ENCODE measurements at places on chromosomes 6 and 20.

- no peak for DNase-seq
Observed at GRCh38 chr6:134378426-134378825, 60.5 kb upstream of the SGK1 start.

DNA sequence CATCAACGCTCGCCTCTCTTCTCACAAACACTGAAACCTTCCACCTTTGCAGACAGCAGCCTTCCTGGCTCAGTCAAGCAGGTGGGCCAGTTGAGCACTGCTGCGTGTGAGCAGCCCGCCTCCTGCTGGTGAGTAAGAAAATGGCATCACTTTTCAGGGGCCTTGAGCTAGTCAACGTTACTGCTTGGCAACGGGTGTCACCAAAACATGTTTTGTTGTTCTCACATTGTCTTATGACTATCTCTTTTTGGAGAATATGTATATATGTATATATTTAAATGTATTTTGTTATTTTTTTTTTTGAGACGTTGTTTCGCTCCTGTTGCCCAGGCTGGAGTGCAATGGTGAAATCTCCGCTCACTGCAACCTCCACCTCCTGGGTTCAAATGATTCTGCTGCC lies 97.0 kb upstream of the AGPAT4 start:
- DNase-seq, result peak; percentile 78

GRCh38 chr20:57996936-57997890 lies 231.2 kb downstream of the ANKRD60 start:
- peak; percentile 66 for DNase-seq

GRCh38 chr6:111096246-111096645 lies 8.9 kb downstream of the SLC16A10 start:
- DNase-seq, result no peak

- no peak for DNase-seq
Observed at GRCh38 chr20:52747845-52748284, 224.3 kb upstream of the TSHZ2 start.

GRCh38 chr6:96725296-96725695 lies 112.0 kb downstream of the GPR63 start:
- no peak for DNase-seq

- DNase-seq, result peak; percentile 78
Observed at GRCh38 chr6:84422380-84422968, 195.0 kb upstream of the CEP162 start.

DNA sequence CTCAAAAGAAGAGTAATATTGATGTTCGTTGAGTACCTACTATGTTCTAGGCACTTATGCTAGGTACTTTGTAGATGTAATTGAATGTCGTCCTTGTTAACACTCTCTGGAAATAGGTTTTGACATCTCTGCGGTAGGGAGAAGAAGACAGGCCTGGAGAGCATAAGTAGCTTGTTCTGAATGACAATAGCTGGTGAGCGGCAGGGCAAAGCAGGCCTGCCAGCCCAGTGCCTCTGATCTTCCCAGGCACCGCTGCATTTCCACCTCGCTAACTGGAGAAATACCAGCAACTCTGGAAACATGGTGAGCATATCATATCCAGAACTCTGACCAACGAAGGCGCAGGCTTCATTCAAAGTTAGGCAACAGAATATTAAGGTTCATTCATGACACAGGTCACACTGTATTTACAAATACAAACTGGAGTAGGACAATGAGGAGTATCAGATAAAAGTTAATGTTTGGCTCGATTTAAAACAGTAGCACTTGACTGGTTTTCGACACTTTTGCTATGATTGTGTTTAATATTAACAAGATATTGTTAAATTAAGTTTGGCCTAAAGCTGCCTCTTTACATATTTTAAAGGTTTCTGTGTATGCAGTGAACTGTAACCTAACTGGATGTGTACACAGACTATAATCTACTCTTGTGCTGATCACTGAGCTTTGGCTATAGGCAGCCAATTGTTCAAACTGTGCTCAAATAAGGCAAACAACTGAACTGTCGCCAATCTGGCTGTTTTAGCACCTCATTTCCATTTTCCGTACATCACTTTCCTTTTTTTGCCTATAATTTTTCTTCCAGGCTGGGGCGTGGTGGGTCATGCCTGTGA lies 54.1 kb downstream of the PPP1R3G start:
- DNase-seq, result no peak

DNA sequence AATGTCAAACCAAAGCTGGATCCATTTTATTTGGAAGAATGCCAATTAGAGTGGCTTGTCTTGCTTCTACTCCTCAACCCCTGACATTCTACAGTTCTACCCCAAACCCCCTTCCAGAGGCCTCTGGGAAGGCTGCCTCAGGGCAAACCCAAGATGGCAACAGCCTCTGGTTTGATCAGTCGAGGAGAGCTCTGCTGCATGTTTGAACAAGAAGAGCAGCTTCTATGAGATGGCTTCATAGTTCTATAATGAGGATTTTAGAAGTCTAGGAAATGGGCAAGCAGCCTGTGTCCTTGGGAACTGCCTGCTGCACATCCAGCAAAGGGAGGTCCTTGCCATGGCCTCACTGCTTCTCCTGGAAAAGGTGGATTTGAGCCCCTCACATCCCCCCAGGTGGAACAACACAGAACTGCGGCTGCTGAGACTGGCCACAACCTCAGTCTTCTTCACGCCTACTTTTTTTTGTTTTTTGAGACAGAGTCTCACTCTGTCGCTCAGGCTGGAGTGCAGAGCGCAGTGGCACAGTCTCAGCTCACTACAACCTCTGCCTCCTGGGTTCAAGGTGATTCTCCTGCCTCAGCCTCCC lies 37.9 kb downstream of the ZC3H12D start:
- no peak for DNase-seq
